Right ventricle myocardium superior (tissue), 1 donor: ENCODE measurements at places on chromosomes 3 and 15. TPM values are rescaled to one million over a fixed set of nuclear protein-coding genes. Genes with fewer than 3 reads are reported as not detected.

- DNase-seq = no peak
Observed at GRCh38 chr15:36039996-36040572, 494.1 kb upstream of the DPH6 start.

GRCh38 chr3:66255865-66256264, 35.1 kb downstream of the SLC25A26 start:
- no peak for DNase-seq

GRCh38 chr3:68699541-68699940, 232.8 kb downstream of the TAFA4 start:
- DNase-seq = no peak

DNA sequence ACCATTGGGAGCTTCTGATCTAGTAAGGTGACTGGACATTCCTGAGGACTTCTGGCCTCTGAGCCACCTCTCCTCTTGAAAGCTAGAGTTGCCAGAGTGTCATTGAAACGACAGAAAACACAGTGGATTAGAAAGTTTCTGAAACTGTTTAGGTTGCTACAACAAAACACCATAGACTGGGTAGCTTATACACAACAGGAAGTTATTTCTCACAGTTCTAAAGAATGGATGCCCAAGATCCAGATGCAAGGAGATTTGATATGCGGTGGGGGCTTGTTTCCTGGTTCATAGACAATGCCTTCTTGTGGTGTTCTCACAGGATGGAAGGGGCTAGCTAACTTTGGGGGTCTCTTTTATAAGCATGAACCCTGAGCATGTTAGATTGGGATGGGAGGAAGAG, 43.3 kb upstream of the ZNF385D start:
- DNase-seq = no peak

DNA sequence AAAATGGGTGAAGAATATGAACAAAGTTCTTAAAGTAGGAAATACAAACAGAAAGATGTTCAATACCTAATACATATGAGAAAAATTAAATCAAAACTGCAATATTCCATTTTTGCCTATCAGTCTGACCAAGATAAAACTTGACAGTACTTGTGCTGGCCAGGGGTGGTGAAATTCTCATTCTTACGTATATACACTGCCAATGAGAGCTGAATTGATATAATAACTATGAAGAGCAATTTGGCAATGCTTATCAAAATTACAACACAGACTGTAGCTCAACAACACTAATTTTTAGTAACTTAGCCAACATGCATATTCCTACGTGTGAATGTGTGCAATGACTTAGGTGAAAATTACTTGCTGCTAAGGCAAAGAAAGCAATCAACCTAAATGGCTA, 90.2 kb downstream of the SETD2 start:
- no peak for DNase-seq

The MYEF2 gene
- 7.1 TPM for total RNA-seq
